ENCODE measurements at places on chromosomes 3 and 15.

DNA sequence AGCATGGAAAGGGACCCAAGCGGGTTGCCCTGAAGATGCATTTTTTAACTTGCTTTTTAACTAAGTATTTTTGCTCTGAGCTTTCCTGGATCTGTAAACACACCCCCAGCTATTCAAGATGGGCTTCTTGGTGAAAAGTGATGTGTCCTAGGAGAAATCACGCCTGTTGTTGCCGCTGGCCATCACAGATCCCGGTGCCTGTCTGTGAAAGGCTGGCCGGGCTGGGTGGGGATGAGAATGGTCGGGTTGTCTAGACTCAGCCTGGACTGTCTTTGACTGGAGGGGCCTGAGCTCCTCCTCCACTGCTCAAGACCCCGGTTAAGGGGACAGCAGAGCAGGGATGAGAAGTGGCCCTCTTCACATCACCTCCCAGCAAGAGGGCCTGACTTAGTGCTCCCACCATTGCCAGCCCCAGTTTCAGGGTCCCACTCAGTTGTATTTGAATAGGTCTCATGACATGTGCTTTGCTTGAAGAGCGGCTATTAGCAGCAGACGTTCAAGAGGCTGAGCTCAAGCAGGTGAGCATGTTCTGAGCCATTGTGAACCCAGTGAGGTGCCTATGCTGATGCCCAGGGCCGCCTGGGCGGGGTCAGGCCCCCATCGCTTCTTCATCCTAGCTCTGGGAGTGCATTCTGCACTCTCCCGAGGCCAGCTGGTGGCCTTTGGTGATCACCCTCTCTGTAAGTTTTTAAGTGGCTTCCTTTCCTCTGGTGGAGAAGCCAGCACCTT is 79.9 kb downstream of the IGF1R start:
- no peak for DNase-seq

- no peak for DNase-seq
Observed at GRCh38 chr3:140086642-140087041, 151.7 kb downstream of the CLSTN2 start.

GRCh38 chr15:42354824-42355223 is 4.5 kb upstream of the CAPN3 start:
- DNase-seq = no peak

- no peak for DNase-seq
Observed at GRCh38 chr3:185658504-185658912, 72.4 kb downstream of the SENP2 start.

DNA sequence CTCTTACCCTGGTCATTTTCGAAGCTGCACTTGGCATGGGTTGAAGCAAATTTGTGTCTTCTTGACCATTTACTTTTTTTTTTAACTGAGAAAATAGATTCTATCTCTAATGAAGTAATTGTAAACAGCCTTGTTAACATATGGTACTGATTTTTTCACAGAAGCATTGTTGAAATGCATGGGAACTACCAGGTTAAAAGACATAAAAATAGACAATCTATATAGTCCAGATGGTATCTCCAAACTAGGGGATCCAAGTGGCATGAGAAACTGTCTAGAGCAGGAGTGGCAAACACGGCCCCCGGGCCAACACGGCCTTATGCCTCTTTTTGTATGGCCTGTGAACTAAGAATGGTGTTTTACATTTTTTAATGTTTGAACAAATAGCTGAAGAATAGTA is 41.9 kb downstream of the CACNA1D start:
- DNase-seq = no peak

DNA sequence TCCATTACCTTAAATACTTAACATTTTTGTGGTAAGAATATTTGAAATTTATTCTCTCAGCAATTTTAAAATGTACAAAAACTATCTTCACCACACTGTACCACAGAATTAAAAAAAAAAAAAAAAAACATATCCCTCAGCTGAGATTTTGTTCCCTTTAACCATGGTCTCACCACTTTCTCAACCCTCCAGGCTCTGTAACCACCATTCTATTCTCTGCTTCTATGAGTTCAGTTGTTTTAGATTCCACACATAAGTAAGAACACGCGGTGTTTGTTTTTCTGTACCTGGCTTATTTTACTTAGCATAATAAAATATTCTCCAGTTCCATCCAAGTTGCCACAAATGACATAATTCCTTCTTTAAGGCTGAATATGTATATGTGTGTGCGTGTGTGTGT is 41.5 kb downstream of the CSNK1G1 start:
- DNase-seq = no peak

- DNase-seq = no peak
Observed at GRCh38 chr3:197446700-197447056, 109.1 kb downstream of the BDH1 start.

DNA sequence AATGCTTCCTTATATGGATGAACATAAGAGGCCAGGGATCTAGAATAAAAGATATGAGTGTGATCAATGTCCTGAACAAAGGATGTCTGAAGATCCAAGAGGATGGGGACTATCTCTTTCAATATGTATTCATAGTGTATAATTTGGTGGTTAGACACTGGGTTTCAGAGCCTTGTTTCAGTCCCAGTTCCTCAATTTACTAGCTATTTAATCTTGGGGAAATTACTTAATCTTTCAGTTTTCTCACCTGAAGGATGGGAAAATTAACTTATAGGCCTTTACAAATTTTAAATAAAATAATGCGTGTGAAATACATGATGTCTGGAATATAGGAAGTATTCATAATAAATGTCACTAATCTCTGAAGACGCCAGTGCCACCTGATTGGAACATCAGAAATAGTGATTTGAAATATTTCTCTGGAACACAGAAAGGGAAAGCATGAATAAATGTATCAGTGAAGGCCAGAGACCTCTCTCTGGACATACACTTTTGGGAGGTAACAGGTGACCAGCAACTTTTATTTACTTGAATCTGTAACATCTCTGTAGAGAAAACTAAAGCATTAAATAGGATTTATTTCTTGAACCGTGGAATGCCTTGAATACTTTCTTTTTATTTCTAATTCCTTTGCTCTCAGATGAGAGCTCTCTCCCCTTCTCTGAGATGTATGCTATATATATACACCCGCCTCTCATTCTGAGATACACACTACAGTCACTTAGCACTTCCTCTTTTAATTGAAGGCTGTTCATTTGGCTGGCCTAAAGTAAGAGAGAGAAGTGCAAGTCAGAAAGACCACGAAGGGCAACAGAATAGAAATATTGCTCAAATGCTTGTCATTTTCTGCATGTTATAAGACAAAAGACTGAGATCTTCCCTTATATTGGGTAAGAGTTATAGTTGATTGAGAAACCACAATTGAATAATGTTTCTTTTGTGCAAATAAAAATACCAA is 407.1 kb downstream of the LSAMP start:
- no peak for DNase-seq

- DNase-seq = no peak
Observed at GRCh38 chr15:55257938-55258337, 31.7 kb downstream of the RAB27A start.

DNA sequence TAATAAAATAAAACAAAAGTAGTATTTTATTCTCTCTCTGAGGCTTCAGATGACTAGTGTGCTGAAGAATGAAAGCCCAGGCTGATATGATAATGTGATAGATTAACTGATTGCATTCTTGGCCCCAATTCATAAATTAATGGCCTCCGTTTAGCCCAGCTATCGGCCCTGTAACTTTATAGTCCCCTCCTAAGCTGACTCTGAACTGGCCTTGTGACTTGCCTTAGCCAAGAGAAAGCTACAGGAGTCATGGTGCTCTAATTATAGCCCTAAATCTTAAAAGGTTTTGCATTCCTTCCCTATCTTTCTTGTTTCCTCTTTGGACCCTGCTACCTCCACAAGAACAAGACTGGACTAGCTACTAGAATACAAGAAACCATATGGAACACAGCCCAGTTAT is 123.2 kb upstream of the EPHA3 start:
- no peak for DNase-seq
